ENCODE measurements at places on chromosomes 16 and 17.

- no peak for DNase-seq
Observed at GRCh38 chr16:80355335-80355734, 185.5 kb upstream of the DYNLRB2 start.

DNA sequence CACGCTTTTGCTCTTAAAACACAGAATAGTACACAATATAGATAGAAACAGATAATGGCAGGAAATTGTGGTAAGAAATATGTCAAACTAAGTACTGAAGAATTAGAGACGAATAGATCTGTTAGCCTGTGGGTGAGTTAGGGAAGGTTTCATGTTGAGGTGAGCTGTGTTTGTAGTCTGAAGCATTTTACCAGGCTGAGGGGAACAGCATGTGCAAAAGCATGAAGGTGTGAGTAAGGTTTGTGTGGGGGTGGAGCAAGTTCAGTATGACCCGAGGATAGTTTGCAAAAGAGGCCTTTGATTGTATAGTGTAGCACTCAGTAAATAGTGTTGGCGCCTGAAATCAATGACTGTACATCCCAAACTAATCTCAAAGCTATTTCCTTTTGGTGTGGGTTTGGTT lies 13.8 kb downstream of the IGSF6 start:
- DNase-seq = no peak

- DNase-seq = no peak
Observed at GRCh38 chr17:46118964-46119363, 74.3 kb downstream of the KANSL1 start.

DNA sequence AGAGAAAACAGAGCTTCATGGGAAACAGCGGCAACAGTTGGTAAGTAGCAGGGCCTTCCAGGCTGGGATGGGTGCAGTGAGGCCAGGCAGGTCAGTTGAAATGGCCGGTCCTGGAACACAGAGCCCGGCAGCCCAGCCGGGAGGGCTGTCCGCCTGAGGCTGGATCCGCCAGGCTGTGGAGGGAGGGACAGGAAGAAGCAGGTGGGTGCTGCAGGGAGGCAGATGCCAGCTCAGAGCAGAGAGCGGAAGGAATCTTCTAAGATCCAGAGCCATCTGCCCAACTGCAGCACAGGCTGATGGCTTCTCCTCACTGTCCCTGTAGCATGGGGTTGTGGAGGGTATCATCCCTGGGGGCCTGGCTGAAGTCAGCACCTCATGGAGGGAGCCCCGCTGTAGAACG lies 599 bp downstream of the RNF112 start:
- no peak for DNase-seq

DNA sequence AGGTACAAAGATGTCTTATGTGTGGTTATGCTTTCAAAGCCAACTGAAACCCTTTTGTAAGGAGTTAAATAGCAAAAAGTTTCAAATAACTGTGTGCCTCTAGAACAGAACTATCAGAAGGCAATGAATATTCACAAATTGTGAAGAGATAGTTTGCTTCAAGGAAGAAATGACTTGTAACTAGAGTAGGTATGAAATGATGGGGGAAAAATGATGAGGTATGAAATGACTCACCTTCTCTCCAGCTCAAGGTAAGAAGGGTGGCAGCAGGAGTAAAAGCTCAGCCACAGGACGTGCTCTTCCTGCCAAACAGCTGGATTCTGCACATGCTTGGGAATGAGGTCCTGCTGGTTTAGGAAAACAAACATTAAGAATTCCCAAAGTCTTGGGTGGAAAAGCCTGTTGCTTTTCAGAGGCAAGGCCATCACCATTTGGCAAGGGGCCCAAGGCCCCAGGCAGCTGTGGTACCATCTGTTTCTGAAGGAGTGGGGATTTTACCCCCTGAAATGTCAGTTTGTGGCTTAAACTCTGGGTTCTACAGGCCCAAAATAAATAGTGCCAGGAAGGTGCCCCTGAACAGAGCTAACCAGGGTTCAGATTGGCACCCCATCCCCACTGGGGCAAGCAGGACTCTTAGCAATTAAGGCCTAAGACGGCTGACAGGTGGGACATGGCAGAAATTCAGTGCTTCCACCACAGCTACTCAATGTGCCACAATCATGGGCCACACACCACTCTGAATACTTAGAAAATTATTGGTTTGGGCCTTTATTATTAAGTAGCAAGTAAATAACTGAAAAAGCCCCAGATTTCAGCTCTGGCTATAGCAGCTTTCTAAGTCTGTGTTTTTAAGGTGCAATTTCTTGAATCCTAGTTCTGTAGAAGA lies 13.3 kb downstream of the HERPUD1 start:
- no peak for DNase-seq

GRCh38 chr17:16910341-16910740 lies 61.6 kb downstream of the TNFRSF13B start:
- no peak for DNase-seq

DNA sequence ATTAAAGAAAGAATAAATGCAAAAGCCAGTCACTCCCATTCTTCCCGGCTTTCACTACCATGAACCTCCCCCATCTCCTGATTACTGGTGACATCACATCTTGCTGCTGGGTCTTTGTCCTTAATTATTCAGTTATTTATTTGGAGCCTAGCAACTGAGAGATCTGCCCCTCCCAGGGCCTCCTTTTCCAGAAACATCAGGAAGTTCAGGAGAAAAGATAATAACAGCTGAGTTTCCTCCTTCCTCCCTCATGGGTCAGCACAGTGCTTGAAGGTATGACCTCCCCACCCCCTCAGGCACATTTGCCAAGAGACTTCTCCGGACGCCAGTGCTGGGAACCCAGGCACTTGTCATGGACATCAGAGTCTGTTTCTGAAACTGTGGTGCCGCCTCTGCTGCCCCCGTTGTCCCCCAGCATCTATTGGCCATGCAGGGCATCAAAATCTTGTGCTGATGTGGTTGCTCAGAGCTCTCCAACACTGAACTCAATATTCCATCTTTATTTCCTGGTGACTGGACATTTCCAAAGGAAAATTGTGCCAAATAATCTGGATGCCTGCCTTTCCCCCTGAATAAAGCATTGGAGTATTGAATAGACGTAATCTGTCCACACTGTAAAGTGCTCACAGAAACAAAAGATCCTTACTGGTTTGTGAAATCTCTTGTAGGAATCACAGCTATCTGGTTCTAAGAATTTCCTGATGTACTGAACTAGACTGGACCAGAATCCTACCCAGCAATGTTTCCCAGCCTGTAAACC lies 71.8 kb downstream of the ZNF18 start:
- DNase-seq = no peak

DNA sequence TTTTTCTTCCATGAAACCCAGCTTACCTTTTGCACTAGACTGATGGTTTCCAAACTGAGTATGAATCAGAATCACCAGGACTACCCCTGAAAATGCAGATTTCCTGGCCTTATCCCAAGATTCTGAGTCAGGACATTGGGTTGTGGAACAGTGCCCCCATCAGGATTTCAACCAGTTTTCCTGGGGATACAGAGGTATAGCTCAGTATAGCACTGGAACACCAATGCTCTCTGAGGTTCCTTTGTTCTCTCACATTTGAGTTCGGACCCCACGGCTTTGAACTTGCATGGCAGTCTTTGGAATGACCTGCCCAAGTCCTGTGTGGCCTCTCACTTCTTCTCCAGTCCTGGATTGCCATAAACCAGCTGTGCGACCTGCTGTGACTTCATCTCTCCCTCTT lies 12.8 kb upstream of the CCL8 start:
- no peak for DNase-seq

GRCh38 chr17:18933102-18934058 lies 18.6 kb upstream of the SLC5A10 start:
- no peak for DNase-seq

DNA sequence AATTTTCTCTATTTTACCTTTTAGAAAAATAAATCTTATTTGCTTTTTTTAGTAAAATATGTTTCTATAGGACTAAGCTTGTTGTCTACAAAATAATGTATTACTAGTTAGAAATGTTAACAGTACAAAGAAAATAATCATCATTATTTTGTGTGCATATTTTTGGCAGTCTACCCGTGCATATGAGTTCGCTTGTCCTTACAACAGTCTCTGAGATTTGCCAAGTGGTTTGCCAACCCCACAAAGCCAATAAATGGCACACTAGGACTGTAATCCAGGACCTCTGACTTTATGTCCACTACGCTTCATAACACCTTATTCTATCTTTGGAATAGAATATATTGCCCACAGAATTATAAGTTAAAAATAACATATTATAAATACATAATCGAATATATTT lies 152.0 kb downstream of the KCNJ2 start:
- DNase-seq = no peak

DNA sequence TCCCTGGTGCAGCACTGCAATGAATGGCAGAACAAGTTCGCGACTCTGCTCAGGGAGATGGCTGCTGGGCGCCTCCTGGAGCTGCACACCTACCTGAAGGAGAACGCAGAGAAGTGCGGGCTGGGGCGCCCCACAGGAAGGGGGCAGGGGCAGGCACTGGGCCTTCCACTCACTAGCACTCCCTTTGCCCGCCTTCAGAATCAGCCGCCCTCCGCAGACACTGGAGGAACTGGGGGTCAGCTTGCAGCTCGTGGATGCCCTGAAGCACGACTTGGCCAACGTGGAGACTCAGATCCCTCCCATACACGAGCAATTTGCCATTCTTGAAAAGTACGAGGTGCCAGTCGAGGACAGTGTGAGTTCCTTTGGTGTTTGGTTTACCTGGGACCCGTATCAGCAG lies 46.4 kb downstream of the DNAH2 start:
- DNase-seq = no peak

DNA sequence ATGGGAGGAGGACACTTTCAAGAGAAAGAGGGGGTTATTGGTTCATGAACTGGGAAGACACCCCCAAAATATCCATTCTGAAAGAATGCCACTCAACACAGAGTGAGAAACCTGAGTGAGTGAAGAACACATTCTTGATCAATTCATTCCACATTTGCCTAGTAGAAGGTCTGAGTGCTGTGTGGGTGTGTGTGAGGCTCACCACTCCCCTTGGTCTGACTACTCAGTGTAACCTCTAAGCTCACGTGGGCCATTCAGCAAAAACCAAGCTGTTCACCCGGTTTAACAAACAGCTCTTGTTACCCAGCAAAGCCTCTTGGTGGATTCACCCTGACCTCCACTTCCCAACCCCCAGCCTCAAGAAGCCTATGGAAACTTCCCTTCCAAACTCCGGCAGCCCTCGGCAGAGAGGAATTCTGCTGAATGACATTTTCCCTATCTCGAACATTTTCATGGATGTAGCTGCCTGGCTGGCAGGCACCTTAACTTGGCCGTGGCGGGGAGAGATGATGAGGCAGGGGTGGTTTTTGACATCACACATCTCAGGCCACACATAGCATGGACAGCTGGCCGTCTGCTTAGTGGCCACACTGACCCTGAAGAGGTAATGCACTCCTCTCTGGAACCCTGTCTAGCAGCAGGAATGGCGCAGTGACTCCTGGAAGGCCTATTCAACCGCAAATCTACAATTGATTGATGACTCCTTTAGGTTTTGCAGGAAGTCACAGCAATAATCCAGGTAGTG lies 11.6 kb downstream of the ST6GALNAC1 start:
- DNase-seq = no peak

- DNase-seq = no peak
Observed at GRCh38 chr16:72311426-72311825, 139.5 kb upstream of the PMFBP1 start.

GRCh38 chr16:73887911-73888310 lies 408.7 kb upstream of the PSMD7 start:
- DNase-seq = no peak

DNA sequence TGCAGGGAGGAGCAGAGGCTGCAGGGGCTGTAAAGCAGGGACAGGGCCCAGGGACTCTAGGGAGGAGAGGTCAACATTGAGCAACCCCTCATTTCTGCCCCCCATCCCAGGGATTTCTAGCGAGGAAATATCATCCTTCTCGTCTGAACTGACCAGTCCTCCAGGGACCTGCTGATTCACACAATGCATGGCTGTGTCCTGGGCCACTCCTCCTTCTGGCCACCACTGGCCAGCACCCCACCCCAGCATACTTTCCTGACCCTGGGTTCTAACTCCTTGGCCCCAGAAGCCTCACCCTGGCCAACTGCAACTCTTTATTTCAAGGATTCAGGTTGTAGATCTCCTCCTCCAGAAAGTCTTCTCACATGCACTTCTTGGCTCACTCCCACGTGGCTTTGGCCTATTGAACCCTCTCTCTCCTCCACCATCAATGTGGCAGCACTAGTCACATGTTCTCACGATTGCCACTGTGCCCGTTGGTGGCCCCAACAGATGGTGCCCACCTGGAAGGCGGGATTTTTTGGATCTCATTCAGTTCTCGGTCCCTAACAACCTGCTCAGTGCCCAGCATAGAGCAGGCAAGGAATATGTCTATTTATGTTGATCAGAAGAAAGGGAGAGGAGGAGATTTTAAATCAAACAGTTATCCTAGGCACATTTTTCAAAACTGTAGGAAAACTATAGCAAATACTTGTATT lies 41.5 kb downstream of the CUEDC1 start:
- no peak for DNase-seq

DNA sequence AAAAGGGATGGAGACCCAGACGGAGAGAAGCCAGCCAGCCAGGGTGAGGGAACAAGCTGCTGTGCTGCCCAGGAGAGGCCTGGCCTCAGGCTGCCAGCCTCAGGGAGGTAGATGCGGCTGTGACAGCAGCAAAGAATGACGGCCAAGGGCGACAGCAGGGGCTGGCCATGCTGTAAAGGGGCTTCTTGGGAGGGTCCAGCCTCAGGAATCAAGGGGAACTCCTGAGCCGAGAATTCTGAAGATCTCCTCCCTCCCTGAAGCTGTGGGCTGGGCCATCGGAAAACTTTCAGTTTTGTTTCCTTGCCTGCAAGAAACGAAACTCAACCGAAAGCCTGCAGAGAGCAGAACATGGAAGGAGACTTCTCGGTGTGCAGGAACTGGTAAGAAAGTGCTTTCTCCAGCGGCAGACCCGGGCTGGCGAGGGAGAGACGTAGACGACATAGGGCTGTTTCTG lies at the start of gene XAF1:
TSS of gene XAF1 (plus strand) at position 316 of the 454 bp plus-strand sequence. CDS start at position 349, 33 bp downstream.
- peak; percentile 14 for DNase-seq

- no peak for DNase-seq
Observed at GRCh38 chr17:81396278-81396721, 1.0 kb downstream of the BAHCC1 start.

- DNase-seq = peak; percentile 5
Observed at GRCh38 chr17:50604513-50604912, 30.2 kb upstream of the ABCC3 start.

DNA sequence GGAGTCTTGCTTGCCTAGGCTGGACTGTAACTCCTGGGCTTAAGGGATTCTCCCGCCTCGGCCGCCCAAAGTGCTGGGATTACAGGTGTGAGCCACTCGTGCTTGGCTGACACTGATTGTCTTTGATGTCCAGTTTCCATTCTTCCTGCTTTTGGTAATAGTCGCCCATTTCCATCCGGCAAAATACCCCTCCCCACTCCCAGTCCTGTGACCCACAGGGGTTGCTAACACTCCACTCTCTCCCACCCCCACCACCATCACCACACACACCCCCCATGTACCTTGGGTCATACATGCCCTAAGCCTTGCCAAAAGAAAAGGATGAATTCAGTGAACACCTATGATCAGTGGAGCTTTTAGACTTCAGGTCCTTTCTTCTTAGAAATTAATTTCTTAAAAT lies 52.8 kb upstream of the MYH10 start:
- no peak for DNase-seq

- no peak for DNase-seq
Observed at GRCh38 chr16:10228779-10229178, 46.6 kb upstream of the GRIN2A start.

- no peak for DNase-seq
Observed at GRCh38 chr16:88617268-88618031, 20.9 kb upstream of the IL17C start.

Data from BJ (cell line).